ENCODE measurements at places on chromosomes 4 and X.
A peak's percentile ranks its signal among the peaks of the same experiment; 100 is the strongest.

DNA sequence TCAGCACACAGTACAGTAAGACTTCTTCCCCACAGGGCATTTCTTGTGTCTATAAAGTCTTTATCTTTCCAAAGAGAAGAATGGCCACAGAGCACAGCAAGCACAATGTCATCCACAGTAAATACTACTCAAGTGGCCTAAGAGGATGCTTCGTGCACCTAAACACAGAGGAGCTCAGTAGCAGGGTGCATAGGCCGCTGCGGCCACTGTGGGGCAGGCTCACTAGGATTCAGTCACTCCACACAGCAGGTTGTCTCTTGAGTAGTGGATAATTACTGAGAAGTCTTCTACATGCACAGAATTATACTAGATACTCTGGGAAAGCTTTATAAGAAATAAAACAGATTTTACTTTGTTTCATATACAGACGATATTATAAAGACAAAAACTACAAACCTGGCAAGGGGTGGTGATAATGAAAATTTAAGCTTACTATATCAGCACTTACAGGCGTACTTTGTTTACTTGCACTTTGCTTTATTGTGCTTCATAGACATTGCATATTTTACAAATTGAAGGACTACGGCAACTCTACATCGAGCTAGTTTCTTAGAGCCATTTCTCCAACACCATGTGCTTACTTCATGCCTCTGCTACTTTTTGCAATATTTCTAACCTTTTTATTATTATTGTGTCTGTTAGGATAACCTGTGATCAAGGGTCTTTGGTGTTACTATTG lies 78.5 kb downstream of the PRDM5 start:
- DNase-seq: no peak

- no peak for DNase-seq
These were observed 62.5 kb downstream of the SLAIN2 start for GRCh38 chr4:48403779-48404178.

DNA sequence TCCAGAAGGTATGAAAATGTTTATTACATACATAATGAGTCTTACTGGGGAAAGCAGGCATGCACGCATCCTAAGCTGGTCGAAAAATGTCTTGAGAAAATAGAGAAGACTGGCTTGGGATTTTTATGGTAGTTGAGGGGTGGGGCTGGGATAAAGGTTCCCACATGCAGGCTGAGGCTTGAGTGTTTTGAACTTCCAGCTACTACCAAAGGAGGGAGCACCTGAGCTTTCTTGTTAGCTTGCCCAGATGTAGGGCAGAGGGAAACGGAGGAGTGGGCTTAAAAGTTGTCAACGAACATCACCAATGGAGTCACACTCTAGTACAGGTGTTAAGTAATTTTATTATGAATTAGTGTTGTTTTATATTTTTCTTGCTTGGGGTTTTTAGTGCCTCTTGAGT lies 39.6 kb upstream of the SRPX start:
- no peak for DNase-seq

DNA sequence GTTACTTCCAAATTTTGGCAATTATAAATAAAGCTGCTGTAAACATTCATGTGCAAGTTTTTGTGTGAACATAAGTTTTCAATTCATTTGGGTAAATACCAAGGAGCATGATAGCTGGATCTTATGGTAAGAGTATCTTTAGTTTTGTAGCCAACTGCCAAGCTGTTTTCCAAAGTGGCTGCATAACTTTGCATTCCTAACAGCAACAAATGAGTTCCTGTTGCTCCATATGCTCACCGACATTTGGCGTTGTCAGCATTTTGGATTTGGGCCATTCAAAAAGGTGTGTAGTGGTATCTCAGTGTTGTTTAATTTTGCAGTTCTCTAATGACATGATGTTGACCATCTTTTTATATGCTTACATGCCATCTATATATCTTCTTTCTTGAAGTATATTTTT lies 208.5 kb downstream of the INPP4B start:
- DNase-seq: no peak

DNA sequence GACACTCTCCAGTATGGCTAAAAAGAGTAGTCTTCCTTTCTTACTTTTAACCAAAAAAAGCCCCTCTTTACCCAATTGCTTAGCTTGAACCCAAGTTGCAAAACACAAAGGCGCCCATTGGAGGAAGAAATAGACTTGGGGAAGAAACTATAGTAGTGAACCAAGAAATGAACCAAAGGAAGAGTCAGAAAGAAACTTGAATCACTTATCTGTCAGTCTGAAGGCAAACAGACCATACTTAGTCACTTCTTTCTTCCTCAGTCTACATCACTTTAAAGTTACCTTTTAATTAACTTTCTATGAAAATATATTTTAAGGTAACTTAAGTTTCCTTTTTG lies 161.4 kb upstream of the GIMD1 start:
- no peak for DNase-seq

GRCh38 chr4:62881901-62882300 lies 1527.3 kb downstream of the TECRL start:
- no peak for DNase-seq

DNA sequence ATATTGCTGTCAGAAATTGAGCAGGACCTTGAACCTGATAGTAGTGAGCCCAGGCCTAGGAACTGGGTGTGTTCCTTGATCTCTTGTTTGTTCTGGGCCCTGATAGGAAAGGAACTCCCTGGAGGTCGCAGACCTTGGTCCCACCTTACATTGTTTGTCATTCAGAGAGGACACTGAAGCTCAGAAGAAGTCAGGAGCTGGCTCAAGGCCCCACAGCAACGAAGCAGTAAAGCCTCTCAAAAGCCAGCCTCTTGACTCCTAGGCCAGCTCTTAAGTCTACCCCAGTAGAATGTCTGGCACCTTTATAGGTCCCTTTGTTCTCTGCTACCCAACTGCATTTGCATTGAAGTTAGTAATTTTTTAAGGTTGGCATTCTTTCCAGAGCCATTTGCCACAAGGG lies 46.8 kb downstream of the MAMLD1 start:
- DNase-seq: no peak

- DNase-seq: no peak
These were observed 41.4 kb downstream of the LGI2 start for GRCh38 chr4:24989327-24989726.

GRCh38 chr4:164343472-164343976 lies 410.4 kb upstream of the SMIM31 start:
- DNase-seq: no peak

GRCh38 chr4:100960232-100960631 lies 387.1 kb downstream of the PPP3CA start:
- DNase-seq: no peak

- DNase-seq: no peak
These were observed 31.6 kb downstream of the SYNPO2 start for GRCh38 chr4:118920247-118920646.

DNA sequence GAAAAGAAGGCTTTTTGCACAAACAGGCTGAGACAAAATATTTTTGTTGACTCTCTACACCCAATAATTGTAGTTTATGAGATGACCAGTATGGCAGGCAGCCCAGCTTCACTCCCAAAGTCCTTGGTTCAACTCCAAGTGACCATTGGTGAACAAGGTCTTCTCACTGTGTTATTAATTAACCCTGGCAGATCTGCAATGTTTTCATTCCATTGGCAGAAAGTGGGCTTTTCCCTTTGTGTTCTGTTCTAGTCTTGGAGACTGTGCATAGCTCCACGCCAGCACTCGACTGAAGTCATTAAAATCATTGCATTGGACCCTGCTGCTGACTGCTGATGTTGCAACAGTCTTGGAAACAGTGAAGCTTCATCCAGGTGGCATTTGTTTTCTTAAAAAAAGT lies 277.3 kb upstream of the HAND2 start:
- DNase-seq: no peak

- DNase-seq: no peak
These were observed 51.1 kb upstream of the KDR start for GRCh38 chr4:55176497-55176896.

GRCh38 chr4:138740816-138741745 lies 274.5 kb upstream of the NOCT start:
- no peak for DNase-seq

DNA sequence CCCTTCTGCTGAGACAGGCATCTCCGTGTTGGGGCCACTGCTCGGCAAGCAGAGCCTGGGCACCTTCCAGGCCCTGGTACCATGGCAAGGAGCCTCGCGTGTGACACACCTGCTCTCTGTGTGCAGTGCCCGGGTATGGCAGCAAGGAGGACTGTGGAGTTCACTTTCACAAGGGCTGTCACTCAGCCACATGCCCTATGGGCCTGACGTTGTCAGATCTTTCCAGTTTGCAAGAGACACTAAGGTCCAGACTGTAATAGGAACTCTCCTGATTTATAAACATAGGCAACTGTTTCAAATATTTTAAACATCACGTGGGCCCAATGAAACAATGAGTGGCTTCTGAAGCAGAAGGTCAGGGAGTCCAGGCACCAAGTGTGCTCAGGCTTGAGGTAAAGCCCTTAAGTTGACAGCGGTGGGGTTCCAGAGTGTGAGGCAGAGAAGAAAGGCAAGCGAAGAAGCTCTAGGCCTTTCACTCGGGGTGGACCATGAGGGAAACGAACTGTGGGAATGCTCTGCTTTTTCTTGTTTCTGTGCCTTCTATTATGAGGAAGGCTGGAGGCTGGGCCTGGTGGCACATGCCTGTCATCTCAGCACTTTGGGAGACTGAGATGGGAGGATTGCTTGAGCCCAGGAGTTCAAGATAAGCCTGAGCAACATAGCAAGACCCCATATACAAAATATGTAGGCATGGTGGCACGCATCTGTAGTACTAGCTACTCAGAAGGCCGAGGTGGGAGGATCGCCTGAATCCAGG lies 108.6 kb upstream of the TRIM2 start:
- DNase-seq: no peak

- no peak for DNase-seq
These were observed 106.0 kb downstream of the ADRA2C start for GRCh38 chr4:3871881-3872833.

GRCh38 chr4:10694151-10694827 lies 9.7 kb upstream of the CLNK start:
- DNase-seq: peak; percentile 36

DNA sequence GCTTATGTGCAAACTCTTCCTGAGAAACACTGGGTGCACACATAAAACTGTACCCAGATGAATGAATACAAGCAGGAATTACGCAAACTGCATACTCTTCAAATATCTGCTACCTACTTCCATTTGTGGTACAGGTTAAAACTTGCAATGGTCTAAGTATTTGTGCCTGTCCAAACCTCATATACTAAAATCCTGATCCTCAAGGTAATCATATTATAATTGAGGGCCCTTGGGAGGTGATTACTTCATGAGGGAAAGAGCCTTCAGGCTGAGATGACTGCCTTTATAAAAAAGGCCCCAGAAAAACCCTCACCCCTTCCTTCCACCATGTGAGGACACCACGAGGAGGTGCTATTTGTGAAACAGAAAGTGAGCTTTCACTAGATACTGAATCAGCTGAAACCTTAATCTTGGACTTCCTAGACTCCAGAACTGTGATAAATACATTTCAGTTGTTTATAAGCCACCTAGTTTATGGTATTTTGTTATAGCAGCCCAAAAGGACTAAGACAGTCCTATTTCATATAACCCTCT lies 1977.2 kb downstream of the PCDH7 start:
- DNase-seq: no peak

DNA sequence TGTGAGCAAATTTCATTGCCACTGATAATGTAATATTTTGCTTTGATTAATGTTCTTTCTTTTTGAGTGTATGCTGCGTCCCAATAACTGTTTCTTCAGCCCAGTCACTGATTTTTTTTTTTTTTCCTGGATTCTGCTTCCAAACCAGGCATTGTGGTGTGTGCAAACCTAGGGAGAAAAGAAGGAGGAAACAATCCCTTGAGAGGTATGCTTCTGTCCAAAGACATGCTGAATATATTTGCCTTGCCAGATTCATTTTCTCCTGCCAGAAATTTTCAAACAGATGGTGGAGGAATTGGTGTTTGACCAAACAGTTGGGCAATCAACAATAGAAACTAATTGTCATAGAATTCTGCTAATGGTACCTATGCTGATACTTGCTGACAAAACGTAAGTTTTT lies 753.6 kb downstream of the RPA4 start:
- no peak for DNase-seq

- peak; percentile 69 for DNase-seq
These were observed 67.0 kb downstream of the SLC7A11 start for GRCh38 chr4:138174981-138175794.

- DNase-seq: no peak
These were observed 2.3 kb downstream of the PFKFB1 start for GRCh38 chrX:54991706-54992105.

DNA sequence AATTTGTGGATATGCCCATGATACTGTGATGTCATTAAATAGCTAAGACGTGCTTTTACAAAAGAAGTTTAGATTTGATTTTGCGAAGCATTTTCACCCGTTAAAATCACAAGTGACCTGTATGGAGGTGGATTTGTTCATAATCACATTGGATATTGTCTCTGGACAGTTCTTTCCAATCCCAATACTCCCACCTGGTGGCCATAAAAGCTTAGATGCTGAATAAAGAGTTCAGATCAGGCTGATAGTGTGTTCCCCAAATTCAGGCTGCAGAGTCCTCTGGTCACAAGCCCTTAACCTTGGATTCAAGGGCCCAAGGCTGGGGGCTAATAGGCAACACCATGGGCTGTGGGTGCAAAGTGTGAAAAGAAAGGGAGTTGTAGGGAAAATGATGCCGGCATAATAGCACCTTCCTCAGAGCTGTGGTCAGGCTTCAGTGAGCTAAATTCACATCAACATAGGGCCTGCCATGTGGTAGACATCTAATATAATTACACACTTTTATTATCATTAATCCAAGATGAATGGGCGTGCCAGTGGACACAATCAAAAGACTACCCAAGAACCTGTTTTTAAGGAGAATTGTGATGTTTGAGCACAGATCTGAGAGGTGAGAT lies 28.1 kb downstream of the SMIM43 start:
- no peak for DNase-seq

DNA sequence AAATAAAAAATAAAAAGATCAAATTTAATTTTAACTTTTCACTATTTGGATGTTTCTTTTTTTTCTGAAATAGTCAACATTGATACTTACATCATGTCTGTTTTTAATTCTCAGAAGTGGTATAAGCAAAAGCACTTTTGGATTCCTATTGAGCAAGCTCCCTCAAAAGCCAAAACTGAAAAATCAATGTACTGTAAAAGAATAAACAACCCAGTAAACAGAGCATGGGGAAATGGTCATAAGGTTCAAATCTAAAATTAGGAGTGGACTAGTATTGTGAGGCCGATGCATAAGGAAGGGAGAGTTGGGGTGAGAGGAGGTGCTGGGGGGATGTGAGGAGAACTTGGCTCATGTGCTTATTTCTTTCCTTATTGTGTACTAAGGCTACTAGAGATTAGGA lies 37.9 kb downstream of the NUDT6 start:
- DNase-seq: no peak

- no peak for DNase-seq
These were observed 50.3 kb upstream of the GEMIN8 start for GRCh38 chrX:14079891-14080430.

- no peak for DNase-seq
These were observed 40.0 kb downstream of the CHRDL1 start for GRCh38 chrX:110755611-110756010.

DNA sequence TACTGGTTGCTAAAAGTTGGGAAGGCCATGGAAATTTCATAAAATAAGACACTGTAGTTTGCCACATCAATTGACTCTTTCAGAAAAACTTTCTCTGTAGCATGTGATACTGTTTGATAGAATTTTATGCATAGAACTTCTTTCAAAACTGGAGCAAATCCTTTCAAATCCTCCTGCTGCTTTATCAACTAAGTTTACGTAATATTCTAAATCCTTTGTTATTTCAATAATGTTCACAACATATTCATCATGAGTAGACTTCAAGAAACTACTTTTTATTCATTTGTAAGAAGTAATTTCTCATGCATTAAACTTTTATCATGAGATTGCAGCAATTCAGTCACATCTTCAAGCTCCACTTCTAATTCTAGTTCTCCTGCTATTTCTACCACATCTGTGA lies 199.3 kb downstream of the PCDH18 start:
- no peak for DNase-seq

GRCh38 chrX:107576392-107576791 lies 51.9 kb upstream of the PRPS1 start:
- no peak for DNase-seq

Data from NCI-H2081 treated with DMSO at 0.1 percent for 48 hours (cell line).